H7 (cell line): ENCODE measurements at places on chromosomes 3 and 15.

DNA sequence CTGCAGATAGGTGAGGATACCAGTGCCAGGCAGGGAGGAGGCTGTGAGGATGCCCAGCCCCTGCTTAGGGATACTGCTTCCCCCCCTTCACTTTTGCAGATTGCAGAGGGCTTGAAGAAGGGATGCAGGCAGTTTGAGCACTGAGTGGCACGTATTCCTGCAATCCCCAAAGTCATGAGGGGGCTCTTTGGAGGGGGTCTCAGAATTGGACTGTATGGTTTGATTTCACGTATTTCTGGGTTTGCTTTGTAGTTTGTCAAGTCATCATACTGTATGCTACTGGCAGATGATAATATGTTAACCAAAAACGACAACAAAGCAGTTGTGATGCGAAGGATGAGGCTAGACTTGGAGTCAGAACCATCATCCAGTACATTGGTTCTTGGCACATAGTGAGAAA, 28.1 kb downstream of the CHST14 start:
- DNase-seq: no peak

DNA sequence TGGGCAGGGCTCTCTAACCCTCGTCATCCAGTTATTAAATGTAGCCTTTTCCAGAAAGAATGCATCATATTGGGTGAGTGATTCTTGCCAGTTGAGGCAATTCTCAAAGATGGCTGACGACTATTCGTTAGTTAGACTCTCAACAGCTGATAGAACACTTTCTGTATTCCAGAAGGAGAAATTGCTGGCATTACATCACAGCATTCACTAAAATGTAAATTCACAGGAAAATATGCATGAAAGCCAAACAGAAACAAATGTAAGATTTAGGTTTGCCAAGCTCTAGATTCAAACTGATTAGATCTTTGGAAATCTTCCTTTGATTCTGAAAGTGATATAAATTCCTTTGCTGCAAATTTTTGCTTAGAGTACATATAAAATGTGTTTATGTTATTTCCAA, 1501.0 kb downstream of the SI start:
- no peak for DNase-seq

DNA sequence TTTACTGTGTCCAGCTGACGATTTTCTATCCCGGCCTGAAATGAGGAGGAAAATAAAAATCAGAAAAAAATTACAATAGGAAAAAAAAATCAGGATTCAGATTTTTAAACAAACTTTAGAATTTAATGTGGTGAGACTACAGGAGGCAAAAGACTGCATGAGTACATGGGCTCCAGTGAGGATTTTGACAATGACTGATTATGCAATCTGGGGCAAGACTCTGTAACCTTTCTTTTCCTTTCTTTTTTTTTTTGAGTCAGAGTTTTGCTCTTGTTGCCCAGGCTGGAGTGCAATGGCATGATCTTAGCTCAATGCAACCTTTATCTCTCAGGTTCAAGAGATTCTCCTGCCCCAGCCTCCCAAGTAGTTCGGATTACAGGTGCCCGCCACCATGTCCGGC, 29.9 kb downstream of the SPG11 start:
- no peak for DNase-seq

GRCh38 chr3:13706886-13707285, 158.0 kb downstream of the FBLN2 start:
- no peak for DNase-seq

DNA sequence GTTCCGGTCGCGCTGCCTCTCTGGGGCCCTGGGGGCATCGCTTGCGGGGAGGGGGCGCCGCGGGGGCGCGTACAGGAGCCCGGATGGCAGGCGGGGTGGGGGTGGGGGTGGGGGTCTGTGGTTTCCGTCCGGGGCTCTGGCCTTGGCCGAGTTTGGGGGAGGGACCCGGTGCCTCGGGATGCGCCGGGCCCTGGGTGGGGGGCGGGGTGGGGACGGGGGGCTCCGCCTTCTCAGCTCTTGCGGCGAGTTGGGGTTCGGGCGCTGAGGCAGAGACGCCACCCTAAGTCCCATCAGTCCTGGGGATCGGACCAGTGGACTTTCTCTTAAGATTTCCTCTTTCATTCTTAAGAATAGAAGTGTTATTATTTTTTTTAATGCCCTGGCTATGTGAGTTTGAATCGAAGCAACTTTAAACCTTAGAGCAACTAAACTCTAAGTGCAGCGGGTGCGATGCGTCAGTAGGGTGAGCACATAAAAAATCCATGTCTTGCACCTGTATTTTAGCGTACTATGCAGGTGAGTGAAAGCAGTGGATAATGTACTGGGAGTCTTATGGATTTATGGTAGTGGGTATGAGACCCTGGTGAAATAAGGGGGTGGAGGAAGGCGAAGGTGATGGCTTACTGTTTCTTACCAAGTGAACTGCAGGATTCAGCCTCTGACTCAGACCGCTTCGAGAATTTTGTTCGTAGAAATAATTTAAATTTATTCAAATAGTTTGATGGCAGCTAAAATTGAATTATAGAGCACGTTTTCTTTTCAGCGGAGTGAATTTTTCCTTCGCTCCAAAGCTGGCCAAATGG, 762 bp downstream of the CTNNB1 start:
- DNase-seq: peak; percentile 89

DNA sequence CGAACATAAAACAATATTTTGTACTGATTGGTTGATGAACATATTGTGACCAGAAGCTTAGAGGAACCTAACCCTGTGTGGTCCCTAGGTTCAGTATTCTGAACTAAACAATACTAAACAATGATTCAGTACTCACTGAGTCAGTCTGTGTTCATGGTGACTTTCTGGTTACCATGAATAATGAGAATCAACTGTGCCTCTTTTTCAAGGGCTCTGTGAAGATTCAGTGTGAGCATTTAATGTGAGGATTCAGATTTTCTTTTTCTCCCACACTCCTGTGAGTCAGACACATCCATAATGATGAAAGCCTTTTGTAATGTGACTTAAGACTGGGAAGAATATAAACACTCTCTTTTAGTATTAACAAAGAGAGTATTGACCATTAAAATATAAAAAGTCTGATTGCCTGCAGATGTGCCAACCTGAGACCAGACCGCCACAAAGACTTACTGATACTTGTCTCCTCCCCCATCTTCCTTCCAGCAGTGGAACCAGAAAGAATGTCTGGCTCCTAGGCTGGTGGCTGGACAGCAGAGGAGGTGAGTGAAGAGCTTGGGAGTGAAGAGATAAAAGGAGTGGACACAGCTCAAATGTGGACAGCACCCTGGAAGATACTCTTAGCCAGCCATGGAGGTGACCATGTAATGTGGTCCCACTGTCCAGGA, 17.6 kb upstream of the ACTL6A start:
- DNase-seq: no peak

- no peak for DNase-seq
Observed at GRCh38 chr3:127644641-127645370, 15.8 kb downstream of the PODXL2 start.
